ENCODE measurements at places on chromosomes 2 and 18.

GRCh38 chr18:8426401-8426800 lies 182.8 kb upstream of the RAB12 start:
- DNase-seq, result no peak

- DNase-seq, result peak; percentile 46
These were observed 143.6 kb upstream of the PXDN start for GRCh38 chr2:1887915-1888314.

DNA sequence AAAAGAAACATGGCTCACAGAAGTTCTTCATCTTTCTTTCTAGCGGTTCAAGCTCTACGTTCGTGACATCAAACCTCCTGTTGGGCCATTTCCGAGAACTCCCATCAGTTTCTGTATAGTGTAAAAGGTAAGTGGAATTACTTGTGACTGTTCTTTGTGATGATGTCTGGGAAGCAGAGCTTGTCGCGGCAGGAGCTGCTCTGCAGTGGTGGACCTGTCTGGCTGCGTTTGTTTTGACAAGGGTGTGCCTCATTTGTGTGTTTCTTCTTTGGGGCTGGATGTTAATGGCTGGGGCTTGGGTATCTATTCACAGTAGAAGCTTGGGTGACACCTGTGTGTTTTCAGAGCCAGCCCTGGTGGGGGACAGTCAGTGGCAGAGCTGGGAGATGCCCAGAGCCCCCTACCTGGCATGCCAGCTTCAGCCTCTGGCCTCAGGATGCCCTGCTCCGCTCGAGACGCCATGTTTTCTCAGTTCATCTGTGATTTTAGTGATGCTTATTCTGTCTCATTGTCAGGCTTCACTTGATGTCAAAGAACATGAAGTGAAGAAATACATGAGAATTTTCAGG lies 59.6 kb downstream of the LDLRAD4 start:
- DNase-seq, result no peak

DNA sequence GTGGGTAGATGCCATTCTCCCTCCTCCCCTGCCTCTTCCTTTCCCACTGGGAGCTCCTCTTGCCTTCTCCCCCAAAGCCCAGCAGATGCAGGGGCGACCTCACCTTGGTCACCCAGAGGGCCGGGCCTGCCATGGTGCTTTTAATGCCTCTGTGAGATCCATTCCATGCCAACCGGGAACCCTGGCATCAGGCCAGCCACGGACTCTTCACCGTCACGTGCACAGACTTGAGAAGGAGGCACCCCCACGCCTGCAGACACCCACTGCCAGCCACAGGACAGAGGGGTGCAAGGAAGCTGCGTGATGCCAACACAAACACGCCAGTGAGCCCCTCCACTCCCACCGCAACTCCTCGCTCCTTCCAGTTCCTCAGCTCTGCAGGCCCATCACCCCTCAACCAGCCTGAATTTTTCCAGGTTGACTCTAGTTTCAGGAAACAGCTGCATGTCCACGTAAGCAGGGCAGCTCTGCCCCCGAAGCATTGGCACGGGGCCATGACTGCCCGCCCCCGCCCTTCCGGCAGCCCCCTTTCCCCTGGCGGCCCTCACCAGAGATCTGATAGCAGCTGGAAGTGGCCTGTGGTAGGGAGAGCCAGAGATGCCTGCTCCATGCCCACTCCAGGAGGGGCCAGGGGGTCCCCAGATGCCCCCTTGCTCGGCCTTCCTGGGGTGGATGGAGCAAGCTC lies 50.8 kb downstream of the DNMT3A start:
- DNase-seq, result no peak

All from SW480 (cell line).